ENCODE measurements at places on chromosomes 4 and X. TPM values are rescaled to one million over a fixed set of nuclear protein-coding genes. Genes with fewer than 3 reads are reported as not detected.

GRCh38 chr4:142909908-142910307, 63.8 kb upstream of the INPP4B start:
- no peaks in the 10 kb centered on the region for H3K36me3 ChIP-seq
- H3K27me3 ChIP-seq = no peaks in the 10 kb centered on the region
- no peak overlapping the region for H3K27ac ChIP-seq
- no peak overlapping the region for H3K4me3 ChIP-seq

DNA sequence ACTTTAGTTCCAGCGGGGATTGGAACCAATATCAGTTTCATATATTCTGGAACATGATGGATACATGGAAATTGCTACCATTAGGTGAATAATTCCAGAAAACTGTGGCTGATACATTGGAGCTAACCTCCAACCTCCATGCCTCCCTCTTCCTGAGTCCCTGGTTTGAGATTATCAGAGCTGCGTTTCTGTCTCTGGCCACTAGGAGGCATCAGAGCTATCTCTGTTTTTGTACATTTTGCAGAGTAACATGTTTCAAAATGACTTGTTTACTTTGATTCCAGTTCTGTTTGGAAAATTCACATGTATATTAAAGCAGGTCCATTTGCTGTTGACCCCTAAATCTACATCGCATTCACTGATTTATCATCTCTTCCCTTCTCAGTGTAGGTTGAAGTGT, 2.4 kb upstream of the RAB40AL start:
- H3K27me3 ChIP-seq = no peaks in the 10 kb centered on the region
- no peaks in the 10 kb centered on the region for H3K4me1 ChIP-seq

- no peaks in the 10 kb centered on the region for H3K4me1 ChIP-seq
- H3K4me3 ChIP-seq = no peak overlapping the region
- H3K27me3 ChIP-seq = no peaks in the 10 kb centered on the region
- H3K27ac ChIP-seq = no peak overlapping the region
These were observed 366.1 kb upstream of the FAM47C start for GRCh38 chrX:36642052-36642451.

GRCh38 chr4:54855191-54855854, 197.6 kb downstream of the KIT start:
- H3K4me3 ChIP-seq = no peak overlapping the region
- no peak for DNase-seq
- no peaks in the 10 kb centered on the region for H3K36me3 ChIP-seq

DNA sequence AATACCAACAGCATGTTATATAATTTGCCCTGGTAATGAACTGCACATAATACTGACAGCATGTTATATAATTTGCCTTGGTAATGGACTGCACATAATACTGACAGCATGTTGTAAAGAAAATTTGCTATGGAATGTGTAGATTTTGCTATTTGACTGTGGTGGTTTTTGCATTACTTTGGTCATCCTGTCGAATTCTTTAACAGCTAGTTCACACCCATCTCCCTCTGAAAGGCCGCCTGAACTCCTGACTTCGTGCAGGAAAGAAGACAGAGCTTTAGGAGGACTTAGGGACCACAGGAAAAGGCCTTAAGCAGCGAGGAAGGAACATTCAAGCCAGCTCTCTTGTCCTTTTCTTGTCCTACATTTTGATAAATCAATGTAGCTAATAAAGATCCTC, 45.2 kb upstream of the DCLK2 start:
- H3K36me3 ChIP-seq = no peaks in the 10 kb centered on the region
- H3K27ac ChIP-seq = no peak overlapping the region
- H3K4me3 ChIP-seq = no peak overlapping the region
- no peak for DNase-seq
- H3K27me3 ChIP-seq = no peaks in the 10 kb centered on the region

DNA sequence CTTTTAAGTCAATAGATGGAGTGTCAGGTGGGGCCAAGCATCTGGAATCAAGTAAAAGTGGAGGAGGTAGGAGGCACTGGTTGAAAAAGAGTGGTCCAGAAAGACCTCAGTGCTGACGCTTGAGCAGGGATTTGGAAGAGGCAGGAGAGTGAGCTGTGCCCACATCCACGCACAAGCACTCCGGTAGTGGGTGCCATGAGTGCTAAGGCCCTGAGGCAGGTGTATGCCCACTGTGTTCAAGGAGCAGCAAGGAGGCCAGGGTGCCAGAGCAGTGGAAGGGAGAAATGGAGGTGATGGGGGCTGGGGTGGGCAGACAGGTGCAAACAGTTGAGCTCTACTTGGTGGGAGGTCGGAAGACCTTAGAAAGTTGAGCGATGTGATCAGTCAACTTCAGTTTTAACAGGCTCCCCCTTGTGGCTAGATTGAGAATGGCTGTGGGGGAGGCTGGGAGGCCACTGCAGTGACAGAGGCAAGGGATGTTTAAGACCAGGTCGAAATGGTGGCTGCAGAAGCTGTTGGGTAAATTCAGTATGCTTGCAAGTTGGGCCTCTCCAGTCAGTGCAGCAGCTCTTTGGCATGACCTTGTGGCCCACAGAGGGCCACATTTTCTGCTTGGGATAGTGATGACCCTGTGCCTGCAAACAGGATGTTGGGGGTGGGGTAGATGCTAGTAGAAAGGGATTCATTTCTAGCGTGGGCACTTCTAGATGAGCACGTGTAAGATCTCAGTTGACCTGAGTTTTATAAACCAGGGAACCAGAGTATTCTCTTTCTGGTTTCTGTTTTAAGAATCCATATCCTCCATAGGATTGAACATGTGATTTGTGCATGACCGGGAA, 12.7 kb downstream of the TKTL1 start:
- no peak overlapping the region for H3K27ac ChIP-seq
- H3K36me3 ChIP-seq = no peaks in the 10 kb centered on the region
- no peak overlapping the region for H3K4me3 ChIP-seq

DNA sequence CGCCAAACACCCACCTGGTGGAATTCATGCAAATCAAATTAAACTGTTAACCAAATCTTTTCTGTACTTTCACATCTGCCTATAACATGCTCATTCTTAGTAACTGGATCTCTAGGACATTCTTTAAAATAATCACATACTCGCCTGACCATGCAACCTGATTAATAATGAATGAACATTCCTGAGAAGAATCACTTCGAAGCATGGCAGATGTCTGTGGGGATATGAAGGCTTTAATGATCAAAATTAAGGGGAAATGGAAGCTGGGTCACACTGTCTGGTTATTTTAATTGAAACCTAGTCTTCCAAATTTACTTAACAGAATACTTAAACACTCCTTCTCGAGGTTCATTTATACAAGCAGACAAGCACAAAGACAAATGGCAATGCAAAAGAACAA, 44.2 kb downstream of the MID1 start:
- no peak overlapping the region for H3K27ac ChIP-seq
- H3K27me3 ChIP-seq = no peaks in the 10 kb centered on the region
- no peak for DNase-seq
- no peaks in the 10 kb centered on the region for H3K36me3 ChIP-seq

GRCh38 chr4:25308761-25309160, 3.8 kb upstream of the ZCCHC4 start:
- H3K36me3 ChIP-seq = no peaks in the 10 kb centered on the region
- H3K4me3 ChIP-seq = no peak overlapping the region
- H3K4me1 ChIP-seq = no peaks in the 10 kb centered on the region
- DNase-seq = no peak
- no peaks in the 10 kb centered on the region for H3K27me3 ChIP-seq
- H3K27ac ChIP-seq = no peak overlapping the region

DNA sequence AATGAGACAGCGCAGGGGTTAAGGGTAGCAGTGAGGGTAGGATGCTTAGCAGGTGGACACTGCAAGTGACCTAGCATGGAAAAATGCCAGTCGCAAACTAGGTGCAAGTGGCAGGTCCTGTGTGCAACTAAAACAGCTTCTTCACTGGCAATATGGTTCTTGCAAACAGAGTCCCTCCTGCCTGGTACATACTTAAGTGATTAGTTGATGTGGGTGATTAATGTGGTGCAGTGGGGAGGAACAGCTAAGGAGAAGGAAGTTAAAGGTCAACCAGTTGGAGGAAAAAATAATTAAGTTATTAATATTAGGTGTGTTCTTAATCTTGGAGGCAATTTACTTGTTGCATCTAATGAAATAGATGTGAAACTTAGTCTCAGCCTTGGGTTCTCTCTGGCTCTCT, 121.6 kb upstream of the IGFBP7 start:
- no peaks in the 10 kb centered on the region for H3K27me3 ChIP-seq
- no peaks in the 10 kb centered on the region for H3K36me3 ChIP-seq
- no peaks in the 10 kb centered on the region for H3K4me1 ChIP-seq
- no peak overlapping the region for H3K27ac ChIP-seq

GRCh38 chrX:120446498-120446897, 22.6 kb downstream of the LAMP2 start:
- peak; percentile 37 for DNase-seq
- no peak overlapping the region for H3K4me3 ChIP-seq
- no peak overlapping the region for H3K27ac ChIP-seq
- no peaks in the 10 kb centered on the region for H3K4me1 ChIP-seq
- no peaks in the 10 kb centered on the region for H3K27me3 ChIP-seq

DNA sequence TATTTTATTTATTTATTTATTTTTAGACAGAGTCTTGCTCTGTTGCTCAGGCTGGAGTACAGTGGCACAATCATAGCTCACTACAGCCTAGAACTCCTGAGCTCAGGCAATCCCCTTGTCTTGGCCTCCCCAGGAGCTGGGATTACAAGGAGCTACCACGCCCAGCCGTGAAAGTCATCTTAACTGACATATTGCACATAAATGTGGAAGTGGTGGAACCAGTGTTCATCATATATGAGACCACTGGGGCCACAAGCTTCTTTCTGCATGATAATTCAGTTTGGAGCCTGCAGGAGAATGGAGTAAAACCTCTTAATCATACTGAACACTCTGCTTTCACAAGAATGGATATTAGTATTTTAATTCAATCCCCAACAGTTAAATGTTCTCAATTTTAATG, 12.5 kb upstream of the CTSO start:
- no peaks in the 10 kb centered on the region for H3K27me3 ChIP-seq
- DNase-seq = no peak
- no peak overlapping the region for H3K27ac ChIP-seq
- no peak overlapping the region for H3K4me3 ChIP-seq
- no peaks in the 10 kb centered on the region for H3K36me3 ChIP-seq

- H3K4me3 ChIP-seq = no peak overlapping the region
- H3K27me3 ChIP-seq = no peaks in the 10 kb centered on the region
- H3K27ac ChIP-seq = no peak overlapping the region
These were observed 523 bp upstream of the BTK start for GRCh38 chrX:101386542-101386885.

GRCh38 chr4:111652236-111652635, 493.0 kb upstream of the FAM241A start:
- H3K4me1 ChIP-seq = no peaks in the 10 kb centered on the region
- H3K36me3 ChIP-seq = no peaks in the 10 kb centered on the region
- H3K27ac ChIP-seq = no peak overlapping the region
- no peak overlapping the region for H3K4me3 ChIP-seq
- no peak for DNase-seq

GRCh38 chrX:123830309-123830708, 29.5 kb upstream of the XIAP start:
- no peak overlapping the region for H3K4me3 ChIP-seq
- no peak overlapping the region for H3K27ac ChIP-seq
- H3K36me3 ChIP-seq = no peaks in the 10 kb centered on the region

- peak overlapping the region; percentile 72 for H3K4me3 ChIP-seq
- no peaks in the 10 kb centered on the region for H3K27me3 ChIP-seq
- H3K36me3 ChIP-seq = no peaks in the 10 kb centered on the region
- peak overlapping the region; percentile 85 for H3K27ac ChIP-seq
- no peak for DNase-seq
- H3K4me1 ChIP-seq = no peaks in the 10 kb centered on the region
These were observed 1.1 kb downstream of the NFXL1 start for GRCh38 chr4:47913330-47913729.

DNA sequence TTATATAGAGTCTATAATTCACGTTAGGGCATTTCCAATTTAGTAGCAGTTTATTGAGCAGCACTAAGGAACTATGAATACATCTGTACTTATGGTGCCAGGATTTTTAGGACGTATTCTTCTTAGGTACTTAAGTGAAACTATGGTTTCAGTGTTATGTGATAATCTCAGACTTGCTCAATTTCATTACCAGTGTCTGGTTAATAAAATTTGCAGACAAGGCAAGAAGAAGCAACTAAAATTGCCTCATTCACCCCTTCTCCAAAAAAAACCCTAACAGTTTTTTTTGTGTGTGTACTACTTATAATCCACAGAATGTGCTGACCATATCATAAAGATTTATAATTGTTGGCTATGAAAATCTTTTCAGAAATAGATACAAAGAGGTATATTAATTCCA, 6.0 kb upstream of the CXCL10 start:
- no peak overlapping the region for H3K27ac ChIP-seq
- DNase-seq = no peak
- H3K36me3 ChIP-seq = no peaks in the 10 kb centered on the region
- no peaks in the 10 kb centered on the region for H3K27me3 ChIP-seq

GRCh38 chr4:100082852-100083251, 107.4 kb downstream of the DDIT4L start:
- H3K4me1 ChIP-seq = no peaks in the 10 kb centered on the region
- H3K36me3 ChIP-seq = no peaks in the 10 kb centered on the region
- no peak for DNase-seq
- H3K27me3 ChIP-seq = no peaks in the 10 kb centered on the region
- no peak overlapping the region for H3K27ac ChIP-seq
- H3K4me3 ChIP-seq = no peak overlapping the region

GRCh38 chrX:42988700-42989099, 210.7 kb upstream of the PPP1R2C start:
- no peaks in the 10 kb centered on the region for H3K4me1 ChIP-seq
- no peak overlapping the region for H3K4me3 ChIP-seq
- DNase-seq = no peak
- H3K27me3 ChIP-seq = no peaks in the 10 kb centered on the region

GRCh38 chr4:174436377-174436776, 85.9 kb downstream of the HPGD start:
- no peak overlapping the region for H3K4me3 ChIP-seq
- no peaks in the 10 kb centered on the region for H3K27me3 ChIP-seq
- DNase-seq = no peak
- no peaks in the 10 kb centered on the region for H3K4me1 ChIP-seq
- H3K36me3 ChIP-seq = no peaks in the 10 kb centered on the region

CCNB3 gene
- total RNA-seq = 6.8 TPM

HAUS7 gene
- total RNA-seq = 18.1 TPM

ATP7A gene
- total RNA-seq = 15.1 TPM

POF1B gene
- 3.6 TPM for total RNA-seq

DGKK gene
- not detected for total RNA-seq

GJB1 gene
- total RNA-seq = 28.3 TPM

CXCL5 gene
- total RNA-seq = 0.57 TPM

WDFY3 gene
- total RNA-seq = 48.1 TPM

ATP8A1 gene
- 18.6 TPM for total RNA-seq

CLDN34 gene
- total RNA-seq = not detected

DMRTC1B gene
- 4.4 TPM for total RNA-seq

SPATA4 gene
- 10.2 TPM for total RNA-seq

Data from prostate gland (tissue), 2 donors.